Mammary microvascular endothelial cell (primary cell): ENCODE measurements at places on chromosomes 1 and 21. TPM values are rescaled to one million over a fixed set of nuclear protein-coding genes. Genes with fewer than 3 reads are reported as not detected.

Gene MYBPH
- total RNA-seq, result not detected in 2 replicates

Gene S100A7A
- total RNA-seq, result not detected in 2 replicates

Gene CD244
- total RNA-seq, result not detected in 2 replicates

Gene THEMIS2
- total RNA-seq, result 13.9 and 18.1 TPM in 2 replicates

Gene GUCA2A
- not detected in 2 replicates for total RNA-seq

Gene LCK
- total RNA-seq, result 0.20 TPM in 1 of 2 replicates, not detected in the other
